ENCODE measurements at places on chromosomes 1 and 21.

DNA sequence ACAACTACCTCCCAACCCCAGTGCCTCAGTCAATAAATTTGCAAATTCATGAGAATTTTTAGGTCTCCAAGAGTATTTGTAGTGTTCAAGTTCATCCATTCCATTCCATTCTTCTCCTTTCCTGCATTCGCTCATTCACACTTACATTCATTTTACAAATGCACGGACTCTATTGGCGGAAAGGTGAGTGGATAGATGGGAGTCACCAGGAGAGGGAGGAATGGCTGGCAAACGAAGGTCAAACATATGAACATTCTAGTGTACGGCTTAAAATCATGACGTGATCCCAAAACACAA, 2.5 kb downstream of the LORICRIN start:
- DNase-seq = no peak

DNA sequence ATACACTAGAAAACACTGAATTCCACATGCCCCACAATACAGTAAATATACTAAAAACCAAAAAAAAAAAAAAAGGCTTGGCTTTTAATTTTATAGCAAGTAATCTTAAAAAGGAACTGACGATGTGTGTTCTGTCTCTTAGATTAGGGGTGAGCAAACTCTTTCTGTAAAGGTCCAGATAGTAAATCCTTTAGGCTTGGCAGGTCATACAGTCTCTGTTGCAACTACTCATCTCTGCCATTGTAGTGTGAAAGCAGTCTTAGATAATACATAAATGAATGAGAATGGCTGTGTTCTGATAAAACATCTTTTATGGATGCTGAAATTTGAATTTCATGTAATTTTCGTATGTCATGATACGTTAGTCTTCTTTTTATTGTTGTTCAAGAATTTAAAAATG, 150.2 kb downstream of the SLC30A10 start:
- no peak for DNase-seq

GRCh38 chr1:98130408-98130807, 209.6 kb upstream of the DPYD start:
- no peak for DNase-seq

DNA sequence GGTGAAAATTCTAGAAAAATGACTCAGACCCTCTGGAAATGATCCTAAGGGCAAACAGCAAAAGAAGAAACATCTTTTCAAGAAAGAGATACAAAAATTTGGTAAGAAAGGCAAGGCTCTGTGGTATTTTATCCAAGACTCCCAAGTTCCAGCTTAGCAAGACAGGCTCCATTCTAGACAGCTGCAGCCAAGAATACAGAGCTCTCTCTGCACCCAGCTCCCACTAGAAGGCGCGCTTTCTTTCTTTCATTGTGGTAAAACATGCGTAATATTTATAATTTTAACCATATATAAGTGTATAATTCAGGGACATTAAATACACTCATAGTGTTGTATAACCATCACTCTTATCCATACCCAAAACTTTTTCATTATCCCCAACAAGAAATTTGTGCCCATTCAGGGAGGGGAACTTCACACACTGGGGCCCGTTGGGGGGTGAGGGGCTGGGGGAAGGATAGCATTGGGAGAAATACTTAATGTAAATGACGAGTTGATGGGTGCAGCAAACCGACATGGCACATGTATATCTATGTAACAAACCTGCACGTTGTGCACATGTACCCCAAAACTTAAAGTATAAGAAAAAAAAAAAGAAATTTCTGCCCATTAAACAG, 2.2 kb upstream of the HFM1 start:
- no peak for DNase-seq

DNA sequence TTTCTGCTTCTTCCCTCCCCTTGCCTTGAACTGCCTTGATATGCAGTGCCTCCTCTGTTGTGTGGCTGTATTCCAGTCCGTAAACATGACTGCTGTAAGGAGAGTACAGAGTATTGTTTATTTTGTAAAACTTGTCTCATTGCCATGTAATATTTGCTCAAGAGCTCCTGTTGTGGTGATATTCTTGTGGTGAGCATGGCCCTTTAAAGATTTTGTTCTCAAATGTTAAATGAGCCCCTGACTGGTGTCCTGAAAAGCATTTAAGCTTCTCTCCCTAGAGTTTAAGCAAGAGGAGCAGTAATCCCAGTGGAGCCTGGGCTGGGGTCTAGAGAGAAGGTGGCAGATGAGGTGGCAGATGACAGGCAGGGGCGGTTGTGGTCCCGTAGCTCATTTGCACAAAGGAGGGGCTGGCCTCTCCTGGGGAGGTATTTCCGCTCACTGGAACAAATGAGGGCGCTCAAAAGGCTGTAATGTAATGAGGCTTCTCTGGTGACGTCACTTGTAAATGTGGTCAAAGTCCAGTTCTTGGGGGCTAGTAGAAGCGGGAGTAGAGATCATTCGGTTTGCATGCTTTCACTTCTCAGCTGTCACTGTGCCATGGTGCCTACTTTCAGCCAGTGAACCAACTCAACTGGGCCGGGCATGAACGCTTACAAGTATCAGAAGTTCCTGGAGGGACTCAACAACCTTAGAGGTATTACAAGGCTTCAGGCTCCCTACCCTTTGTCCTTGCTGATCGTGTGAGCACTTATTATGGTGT, 46.0 kb upstream of the MACF1 start:
- DNase-seq = no peak

GRCh38 chr1:32889731-32890278, 3.5 kb downstream of the HPCA start:
- DNase-seq = no peak

- no peak for DNase-seq
These were observed 84.2 kb downstream of the PCP4 start for GRCh38 chr21:39951183-39952101.

DNA sequence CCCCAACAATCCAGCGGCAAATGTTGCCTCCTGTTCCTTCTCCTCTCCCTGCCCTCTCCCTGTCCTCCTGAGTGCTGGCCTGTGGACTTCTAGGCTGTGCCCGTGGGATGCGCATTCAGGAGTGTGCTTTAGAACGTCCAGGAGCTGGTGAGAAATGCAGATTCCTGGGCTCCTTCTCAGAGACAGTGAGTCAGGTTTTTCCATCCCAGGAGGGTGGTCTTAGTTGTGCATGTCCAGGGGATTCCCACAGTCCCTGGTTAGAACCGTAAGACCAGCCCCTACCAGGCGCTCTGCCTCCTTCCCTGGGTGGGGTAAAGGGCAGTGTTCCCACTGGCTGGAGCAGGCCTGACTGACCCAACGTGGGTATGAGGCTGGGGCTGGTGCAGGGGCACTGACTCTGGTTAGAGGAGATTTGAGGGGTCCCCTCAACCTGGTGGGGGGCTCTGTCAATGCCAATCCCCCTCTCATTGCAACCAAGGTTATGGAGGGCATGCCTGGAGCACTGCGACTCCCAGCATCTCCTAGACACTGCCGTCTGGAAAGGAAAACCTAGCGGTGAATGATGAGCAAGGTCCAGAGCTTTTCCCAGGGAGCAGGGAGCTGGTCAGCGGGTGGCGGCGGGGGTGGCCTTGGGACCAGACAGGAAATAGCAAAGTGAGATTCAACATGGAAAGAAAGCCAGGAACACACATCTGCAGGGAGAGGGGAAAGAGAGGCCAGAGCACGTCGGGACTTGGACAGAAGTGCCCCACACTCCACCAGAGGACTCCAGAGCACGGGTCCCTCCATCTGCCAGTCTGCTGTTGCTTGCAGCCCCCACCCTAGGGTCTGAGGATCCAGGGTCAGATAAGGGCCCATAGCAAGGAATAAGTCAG, 38.5 kb downstream of the HSPG2 start:
- DNase-seq = no peak

DNA sequence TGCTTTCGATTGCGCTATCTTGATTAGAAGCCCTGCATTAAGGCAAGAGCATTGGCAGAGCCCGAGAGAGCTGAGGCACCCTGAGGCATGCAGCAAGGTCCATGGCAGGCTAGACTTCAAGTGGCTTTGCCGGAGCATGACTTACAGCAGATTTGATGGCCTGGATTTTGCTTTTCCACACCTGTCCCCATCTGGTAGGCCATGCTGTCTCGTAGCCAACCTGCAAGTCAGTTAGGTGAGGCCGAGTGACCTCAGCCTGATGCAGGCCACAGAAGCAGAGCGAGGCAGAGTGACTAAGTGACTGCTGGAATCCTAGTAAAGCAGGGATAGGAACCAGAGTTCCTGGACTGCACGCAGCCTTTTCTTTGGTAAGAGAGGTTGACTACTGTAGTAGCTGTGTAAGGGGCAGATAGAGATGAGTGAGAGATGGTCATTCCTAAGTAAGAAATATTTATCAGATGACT, 148.9 kb downstream of the PBX1 start:
- peak; percentile 42 for DNase-seq

DNA sequence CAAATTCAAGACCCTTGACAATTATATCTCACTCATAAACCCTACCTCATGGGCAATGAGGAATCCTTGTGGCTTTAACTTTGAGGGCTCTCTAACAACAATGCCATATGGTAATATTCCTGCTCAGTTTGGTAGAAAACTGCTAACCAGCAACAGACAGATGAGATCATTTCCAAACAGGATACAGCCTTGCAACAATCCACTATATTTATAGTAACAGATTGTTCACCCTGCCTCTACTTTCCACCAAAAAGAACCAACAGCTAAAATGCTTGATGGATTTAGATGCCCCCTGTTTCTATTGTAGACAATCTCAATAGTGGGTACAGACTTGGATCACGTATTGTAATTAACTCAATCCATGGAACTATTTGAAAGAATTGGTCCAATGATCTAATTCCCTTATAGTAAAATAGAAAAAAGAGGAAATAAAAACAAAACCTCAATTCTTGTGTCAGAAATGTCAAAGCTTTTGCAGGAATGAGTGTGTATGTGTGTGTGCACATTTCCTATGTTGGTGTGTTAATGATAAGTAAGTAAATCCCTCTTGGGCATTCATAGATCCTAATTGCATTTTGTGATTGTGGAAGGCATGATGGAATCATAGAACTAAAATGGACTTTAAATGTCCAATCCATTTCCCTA, 100.0 kb upstream of the EDEM3 start:
- no peak for DNase-seq

GRCh38 chr1:226965581-226966440, 25.7 kb downstream of the COQ8A start:
- DNase-seq = no peak

DNA sequence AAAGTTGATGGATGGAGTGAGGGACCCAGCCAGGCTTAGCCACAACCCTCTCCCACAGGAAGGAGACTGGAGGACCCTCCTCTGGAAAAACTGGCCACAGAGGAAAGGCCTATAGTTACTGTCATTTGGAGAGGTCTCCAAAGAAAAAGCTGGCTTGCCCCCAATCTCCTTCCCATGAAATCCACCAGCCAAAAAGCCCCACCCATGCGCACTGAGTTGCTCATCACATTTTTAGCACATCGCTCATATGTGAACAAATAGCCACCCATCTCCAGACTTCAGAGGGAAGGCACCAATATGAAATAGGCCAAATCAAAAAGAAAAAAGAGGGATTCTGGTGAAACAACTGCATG, 36.9 kb upstream of the QSOX1 start:
- peak; percentile 21 for DNase-seq

GRCh38 chr1:221200464-221200863, 321.2 kb downstream of the HLX start:
- no peak for DNase-seq

GRCh38 chr1:168970926-168971659, 135.4 kb upstream of the ATP1B1 start:
- no peak for DNase-seq

- DNase-seq = no peak
These were observed 191.7 kb upstream of the ESRRG start for GRCh38 chr1:216914974-216915373.

- DNase-seq = no peak
These were observed 385.1 kb downstream of the NTNG1 start for GRCh38 chr1:107525961-107526360.

DNA sequence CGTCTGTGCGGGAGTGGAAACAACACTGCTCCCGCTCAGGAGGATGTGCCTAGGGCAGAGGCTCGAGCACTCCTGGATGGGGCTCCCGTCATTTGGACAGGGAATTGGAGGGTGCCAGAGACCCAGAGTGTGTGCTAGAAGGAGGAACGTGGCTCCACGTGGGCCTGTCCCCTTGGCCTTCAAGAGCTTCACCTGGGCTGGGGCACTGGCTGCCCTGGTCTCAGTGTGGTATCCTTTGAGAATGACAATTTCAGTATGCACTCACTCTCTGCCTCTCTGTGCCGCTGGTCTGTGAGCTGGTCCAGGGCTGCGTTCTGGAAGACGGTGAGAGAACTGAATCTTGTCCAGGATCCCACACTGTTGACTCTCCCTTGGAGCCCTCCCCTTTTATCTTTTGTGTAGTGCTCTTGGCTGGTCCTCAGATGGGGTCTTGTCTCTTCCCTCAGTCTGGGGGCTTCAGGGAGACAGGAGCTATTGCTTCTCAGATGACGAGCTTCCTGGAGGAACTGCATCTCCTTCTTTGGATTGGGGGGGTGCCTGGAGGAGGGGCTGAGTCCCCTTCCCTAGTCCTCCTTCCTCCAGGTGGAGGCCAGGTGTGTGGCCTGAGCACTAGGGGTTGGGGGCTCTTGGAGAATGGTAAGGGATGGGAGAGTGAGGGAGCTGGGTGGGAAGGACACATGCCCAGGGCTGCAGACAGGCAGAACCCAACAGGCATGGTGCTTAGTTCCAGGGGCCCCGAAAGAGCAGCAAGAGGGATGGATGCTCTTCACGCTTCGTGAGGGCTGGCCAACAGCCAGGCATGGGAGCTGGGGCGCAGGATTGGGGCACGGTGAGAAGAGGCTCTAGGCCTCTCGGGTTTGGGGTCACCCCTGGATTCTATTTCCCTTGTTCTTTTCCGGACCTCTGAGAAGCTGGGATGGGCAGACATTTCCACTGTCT, 14.8 kb upstream of the ETV3L start:
- DNase-seq = no peak

GRCh38 chr1:71093938-71094337, 13.1 kb upstream of the ZRANB2 start:
- DNase-seq = no peak

DNA sequence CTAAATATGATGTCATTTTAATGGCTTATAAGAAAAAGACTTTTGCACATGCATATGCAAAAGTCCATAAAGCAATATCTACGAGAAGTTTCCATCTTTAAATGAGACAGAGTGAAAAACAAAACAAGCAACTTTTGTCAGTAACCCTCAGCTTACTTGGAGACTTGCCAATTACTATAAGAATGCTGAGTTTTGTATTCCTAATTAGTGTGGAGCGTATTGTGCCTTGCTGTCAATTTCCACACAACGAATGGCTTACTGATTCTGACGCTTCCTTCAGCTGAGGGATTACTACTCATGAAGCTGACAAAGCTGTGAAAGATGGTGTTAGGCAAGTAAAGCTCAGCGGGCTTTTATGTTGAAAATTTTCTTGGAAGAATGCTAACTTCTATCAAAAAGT, 440.4 kb upstream of the ADAMTS5 start:
- DNase-seq = no peak
